SK-N-DZ (cell line): ENCODE measurements at places on chromosomes 13 and 19.
A peak's percentile ranks its signal among the peaks of the same experiment; 100 is the strongest.

- DNase-seq = no peak
Observed at GRCh38 chr19:34320277-34320676, 44.7 kb upstream of the GPI start.

DNA sequence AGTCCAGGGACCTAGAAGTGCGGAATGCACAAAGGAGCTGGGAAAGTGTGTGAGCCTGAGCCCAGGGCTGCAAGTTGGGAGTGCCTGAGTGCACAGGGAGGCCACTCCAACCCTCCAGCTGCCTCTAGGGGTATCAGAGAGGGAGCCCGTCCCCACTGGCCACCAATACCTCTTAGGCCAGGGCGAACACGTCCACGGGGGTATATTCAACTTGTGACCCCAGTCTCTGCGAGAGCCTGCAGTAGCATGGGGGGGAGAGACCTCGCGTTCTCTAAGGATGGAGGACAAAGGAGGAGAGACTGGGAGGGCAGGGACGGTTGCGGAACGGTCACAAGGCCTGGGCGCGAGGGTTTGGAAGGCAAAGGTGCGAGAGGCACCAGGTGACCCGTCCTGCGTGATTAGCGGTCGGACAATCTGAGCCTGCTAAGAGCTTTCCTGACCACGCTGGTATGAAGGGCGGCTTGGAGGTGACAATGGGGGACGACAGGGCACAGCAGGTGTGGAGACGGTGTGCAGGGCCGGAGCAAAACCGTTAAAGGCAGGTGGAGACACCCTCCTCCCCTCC lies 676 bp downstream of the CD320 start:
- DNase-seq = peak; percentile 31

- no peak for DNase-seq
Observed at GRCh38 chr19:35812220-35813042, at the start of gene PRODH2. Gene PRODH2 (minus strand): TSS chr19:35812845. CDS start chr19:35812805, 40 bp downstream.

DNA sequence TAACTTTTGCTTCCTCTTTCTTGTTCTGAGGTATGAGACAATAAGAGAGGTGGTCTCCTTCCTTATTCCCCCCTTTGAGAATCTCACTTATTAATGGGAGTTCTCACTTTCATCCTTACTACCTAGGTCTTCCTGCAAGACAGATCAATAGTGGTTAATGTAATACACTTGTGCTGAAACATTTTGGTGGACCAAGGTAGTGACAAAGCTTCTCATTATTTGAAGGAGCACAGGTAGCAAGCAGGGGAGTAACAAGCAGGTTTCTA lies 17.9 kb downstream of the ZNF700 start:
- no peak for DNase-seq

GRCh38 chr13:48580185-48580803 lies 47.4 kb upstream of the RCBTB2 start:
- peak; percentile 61 for DNase-seq

DNA sequence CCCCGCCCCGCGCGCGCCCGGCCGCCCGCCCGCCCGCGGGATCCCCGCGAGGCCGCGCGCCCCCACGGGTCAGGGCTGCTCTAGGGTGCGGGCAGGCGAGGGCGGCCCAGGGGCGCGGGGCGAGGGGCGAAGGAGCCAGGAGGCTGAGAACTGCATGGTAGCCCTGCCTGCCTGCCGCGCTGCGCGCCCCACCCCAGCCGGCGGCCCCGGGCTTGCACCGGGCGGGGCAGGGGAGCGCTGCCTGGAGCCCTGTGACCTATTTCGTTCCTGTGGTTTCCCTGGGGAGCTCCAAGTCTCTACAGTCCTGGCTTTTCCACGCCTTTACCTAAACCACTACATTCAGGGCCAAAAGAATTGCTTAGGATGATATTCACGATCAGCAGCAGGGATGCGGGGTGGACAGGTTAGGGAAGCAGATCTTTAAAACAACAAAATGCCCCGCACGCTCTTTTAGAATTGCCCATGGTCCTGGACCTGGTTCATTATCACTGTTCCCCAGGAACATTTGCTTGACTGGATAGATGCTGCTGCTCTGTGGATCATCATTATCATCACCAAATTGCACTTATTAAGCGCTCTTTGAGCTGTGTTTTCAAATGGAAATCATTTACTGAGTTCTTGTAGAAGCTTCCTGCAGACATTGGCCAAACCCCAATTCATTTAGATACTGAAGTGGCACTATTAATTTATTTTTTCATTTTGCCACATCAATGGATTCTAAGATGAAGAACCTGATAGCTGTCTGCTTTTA lies 421 bp upstream of the GPR12 start:
- DNase-seq = no peak

DNA sequence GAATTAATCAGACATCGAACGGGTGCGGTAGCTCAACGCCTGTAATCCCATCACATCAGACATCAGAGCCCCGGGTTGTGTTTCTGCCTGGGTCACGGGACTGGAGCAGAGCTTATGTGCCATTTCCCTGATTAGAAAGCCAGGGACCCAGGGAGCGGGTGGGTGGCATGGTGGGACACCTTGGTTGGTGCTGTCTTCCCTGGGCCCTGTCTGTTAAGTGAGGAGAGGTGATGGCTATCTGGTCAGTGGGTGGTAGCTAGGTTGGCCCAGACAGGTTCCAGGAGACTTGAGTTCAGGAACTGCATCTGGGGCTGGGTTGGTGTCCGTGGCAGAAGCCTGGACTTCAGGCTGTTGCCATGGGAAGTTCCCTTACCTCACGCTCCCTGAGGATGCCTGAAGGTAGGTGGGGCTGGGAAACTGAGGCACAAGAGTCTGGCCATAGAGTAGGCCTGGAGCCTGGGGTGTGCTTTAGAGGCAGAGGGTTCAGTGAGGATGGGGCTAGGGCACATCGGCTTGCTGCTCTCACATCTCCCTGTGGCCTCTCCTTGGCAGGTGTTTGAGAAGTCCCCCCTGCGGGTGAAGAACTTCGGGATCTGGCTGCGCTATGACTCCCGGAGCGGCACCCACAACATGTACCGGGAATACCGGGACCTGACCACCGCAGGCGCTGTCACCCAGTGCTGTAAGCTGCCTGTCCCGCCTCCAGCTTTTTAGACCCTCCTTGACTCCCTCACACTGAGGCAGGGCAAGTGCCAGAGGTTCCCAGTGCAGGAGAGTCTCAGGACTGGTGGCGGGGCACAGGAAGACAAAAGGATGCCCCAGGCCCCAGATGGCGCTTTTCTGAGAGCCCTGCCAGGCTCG lies 2.1 kb downstream of the RPL18A start:
- no peak for DNase-seq

GRCh38 chr19:42253245-42254088 lies 1.5 kb downstream of the ERF start:
- peak; percentile 47 for DNase-seq

DNA sequence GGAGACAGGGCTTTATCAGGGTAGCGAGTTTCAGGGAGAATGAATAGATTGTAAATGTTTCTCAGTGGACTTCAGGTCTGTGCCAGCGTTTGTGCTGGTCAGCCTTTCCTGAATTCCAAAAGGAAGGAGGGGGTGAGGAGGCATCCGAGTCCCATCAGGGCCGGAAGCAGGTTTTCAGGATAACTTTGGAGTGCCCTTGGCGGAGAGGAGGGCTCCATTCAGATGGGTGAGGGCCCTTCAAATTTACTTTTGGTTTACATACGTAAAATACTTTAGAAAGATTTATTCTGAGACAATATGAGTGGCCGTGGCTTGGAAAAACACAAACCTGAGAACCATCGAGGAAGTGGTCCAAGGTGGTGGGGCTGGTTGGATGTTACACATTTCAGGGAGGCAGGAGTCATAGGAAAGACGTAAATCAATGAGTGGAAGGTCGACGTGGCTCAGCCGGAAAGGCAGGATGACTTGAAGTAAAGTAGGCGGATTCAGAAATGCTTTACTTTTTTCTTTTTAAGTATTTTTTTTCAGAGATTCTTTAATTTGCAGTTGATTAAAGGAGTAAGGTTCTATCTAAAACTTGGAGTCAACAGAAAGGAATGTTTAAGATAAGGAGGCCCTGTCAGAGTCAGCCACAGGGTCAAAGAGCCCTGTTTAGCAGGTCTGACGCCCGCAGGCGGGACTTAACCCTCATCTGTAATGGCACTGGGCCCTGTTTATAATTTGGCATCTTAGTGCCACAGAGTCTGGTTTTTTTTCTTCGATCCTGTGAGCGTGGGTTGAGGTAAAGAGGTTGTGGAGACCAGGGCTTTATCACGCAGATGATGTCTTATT lies 32.8 kb downstream of the ATP11A start:
- no peak for DNase-seq

- no peak for DNase-seq
Observed at GRCh38 chr13:89057862-89058261, 1386.7 kb downstream of the SLITRK5 start.

GRCh38 chr19:56603829-56604228 lies 8.7 kb downstream of the ZNF71 start:
- no peak for DNase-seq

GRCh38 chr13:107339209-107339608 lies 771.3 kb upstream of the ARGLU1 start:
- no peak for DNase-seq

DNA sequence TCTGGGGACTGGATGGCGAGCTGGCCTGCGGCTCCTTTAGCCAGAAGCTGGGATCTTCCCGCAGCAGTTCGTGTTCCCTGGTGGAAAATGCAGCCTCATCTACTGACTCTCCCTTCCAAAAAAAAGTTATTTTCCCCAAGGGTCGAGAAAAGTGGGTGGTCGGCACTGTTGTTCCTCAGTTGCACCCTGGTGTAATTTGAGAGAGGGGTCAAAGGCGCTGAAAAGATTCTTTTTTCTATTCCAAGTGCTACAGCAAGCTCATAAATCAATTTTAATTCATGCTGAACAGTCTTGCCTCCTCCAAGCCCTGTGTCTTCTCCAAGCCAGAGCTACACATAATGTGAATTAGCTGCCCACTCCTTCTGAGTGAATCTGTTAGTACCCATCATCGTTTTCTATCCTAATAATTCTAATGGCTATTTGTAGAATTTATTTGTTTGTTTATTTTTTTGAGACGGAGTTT lies 774 bp downstream of the SLC25A15 start:
- DNase-seq = peak; percentile 47

- no peak for DNase-seq
Observed at GRCh38 chr19:3507371-3508120, 1.4 kb downstream of the FZR1 start.

- DNase-seq = no peak
Observed at GRCh38 chr13:38346764-38347163, 2.9 kb upstream of the UFM1 start.

GRCh38 chr13:42001580-42001979 lies 40.7 kb upstream of the VWA8 start:
- peak; percentile 13 for DNase-seq

DNA sequence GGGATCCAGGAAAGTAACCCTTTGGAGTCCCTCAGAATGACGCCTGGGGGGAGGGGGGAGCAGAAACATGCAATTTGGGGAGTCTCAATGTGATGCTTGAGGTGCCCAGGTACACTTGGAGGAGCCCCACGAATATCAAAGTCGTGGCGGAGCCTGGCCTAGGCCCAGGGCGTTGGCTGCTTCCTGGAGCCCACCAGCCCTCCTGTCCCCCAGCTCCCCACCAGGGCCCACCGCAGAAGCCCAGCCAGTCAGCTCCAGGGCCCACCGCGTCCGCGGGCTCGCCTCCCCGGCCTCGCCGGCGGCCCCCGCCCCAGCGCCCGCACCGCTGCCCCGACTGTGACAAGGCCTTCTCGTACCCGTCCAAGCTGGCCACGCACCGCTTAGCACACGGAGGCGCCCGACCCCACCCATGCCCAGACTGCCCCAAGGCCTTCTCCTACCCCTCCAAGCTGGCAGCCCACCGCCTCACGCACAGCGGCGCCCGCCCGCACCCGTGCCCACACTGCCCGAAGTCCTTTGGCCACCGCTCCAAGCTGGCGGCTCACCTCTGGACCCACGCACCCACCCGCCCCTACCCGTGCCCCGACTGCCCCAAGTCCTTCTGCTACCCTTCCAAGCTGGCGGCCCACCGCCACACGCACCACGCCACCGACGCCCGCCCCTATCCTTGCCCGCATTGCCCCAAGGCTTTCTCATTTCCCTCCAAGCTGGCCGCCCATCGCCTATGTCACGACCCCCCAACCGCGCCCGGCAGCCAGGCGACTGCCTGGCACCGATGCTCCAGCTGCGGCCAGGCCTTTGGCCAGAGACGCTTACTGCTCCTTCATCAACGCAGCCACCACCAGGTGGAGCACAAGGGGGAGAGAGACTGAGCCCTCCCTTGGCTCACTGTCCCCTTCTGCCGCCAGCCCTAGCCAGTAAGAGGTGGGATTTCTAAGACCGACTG lies 2.1 kb downstream of the ZNF575 start:
- peak; percentile 14 for DNase-seq

GRCh38 chr19:3470500-3471128 lies 9.7 kb downstream of the SMIM24 start:
- no peak for DNase-seq

- peak; percentile 52 for DNase-seq
Observed at GRCh38 chr19:5354403-5354802, 13.8 kb upstream of the PTPRS start.

GRCh38 chr19:6021878-6022569 lies 44.1 kb upstream of the RANBP3 start:
- DNase-seq = peak; percentile 77

DNA sequence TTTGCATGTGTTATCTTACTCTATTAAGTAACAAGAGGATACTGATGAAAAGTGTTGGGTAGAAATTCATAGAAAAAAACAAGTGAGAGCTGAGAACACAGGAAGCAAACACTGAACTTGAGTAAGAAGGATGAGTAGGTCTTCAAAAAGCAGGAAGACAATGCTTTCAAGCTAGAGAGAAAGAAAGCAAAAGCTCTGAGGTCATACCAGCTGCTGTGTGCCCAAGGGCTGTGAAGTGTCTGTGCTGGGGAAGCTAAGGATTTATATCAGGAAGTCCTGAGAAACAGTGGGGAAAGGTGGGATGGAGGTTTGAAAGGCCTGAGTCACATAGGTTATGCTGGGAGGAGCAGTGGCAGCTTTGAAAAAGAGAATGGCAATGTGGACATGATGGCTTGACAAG lies 145.5 kb upstream of the MAB21L1 start:
- DNase-seq = no peak

DNA sequence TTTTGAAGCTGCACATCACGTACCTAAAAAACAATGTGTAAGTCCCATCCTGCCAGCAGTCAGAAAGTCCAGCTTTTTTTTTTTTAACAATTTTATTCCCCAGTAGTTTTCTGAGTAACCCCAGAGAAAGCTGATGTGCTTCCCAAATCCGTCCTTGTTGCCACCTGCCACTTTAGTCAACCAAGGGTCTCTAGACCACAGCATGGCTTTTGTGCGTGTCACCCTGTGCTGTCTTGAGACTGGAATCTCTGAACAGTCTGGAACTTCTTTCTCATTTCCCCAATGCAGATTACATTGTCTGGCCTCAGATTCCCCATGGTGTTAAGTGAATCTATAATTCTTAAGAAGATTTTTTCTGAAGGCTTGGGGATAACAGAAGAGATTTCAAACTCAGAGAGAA lies 289.2 kb upstream of the KLF12 start:
- no peak for DNase-seq

GRCh38 chr19:46366620-46367292 lies 19.9 kb downstream of the PPP5C start:
- no peak for DNase-seq

GRCh38 chr19:1068009-1069001 lies 1.3 kb downstream of the ARHGAP45 start:
- DNase-seq = no peak

DNA sequence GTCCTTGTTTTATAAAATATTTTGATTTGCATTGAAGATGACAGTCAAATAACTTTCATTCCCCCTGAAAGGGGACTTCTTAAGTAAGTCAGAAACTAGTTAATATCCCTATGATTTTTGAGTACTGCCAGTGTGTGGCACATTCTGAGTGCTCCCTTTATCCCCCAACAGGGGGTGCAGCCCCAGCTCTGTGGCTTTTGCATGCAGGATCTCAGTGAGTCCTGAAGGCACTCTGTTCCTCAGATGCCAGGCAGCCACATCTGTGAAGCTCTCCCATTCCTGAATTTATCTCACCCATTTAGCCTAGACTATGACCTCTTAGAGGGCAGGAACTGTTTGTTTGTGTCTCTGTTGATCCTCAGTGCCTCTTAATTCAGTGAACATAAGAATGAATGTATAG lies 123.1 kb downstream of the CDK8 start:
- DNase-seq = peak; percentile 11
